Occipital lobe (tissue), 3 donors: ENCODE measurements at places on chromosomes 6 and 20.

- DNase-seq: no peak
Measured at GRCh38 chr6:111803804-111804203, 69.4 kb downstream of the FYN start.

- DNase-seq: no peak
Measured at GRCh38 chr6:136501096-136501495, 49.1 kb downstream of the MAP7 start.

- no peak for DNase-seq
Measured at GRCh38 chr6:148593813-148594170, 153.0 kb upstream of the UST start.

- DNase-seq: no peak
Measured at GRCh38 chr6:168002804-168003203, 5.3 kb downstream of the KIF25 start.

GRCh38 chr6:108518714-108519576 is 41.8 kb upstream of the FOXO3 start:
- no peak for DNase-seq

DNA sequence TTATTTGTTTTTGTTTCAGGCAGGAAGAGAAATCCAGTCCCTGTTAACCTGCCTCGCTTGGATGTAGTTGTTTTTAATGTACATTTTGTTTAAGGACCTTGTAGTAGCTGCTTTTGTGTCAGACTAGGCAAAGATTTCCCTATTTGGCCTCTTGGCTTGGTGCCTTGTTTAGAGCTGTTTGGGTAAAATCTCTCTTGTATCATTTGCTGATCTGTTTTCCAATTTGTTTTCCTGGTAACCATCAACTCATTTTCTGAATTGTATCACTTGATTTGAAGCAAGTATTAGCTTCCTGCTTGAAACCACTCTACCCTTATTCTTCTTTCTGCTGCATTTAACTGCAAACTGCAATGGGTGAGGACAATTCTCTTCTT is 160.7 kb downstream of the ZFAND3 start:
- no peak for DNase-seq

GRCh38 chr20:19515074-19515473 is 243.0 kb upstream of the RIN2 start:
- DNase-seq: no peak

- DNase-seq: no peak
Measured at GRCh38 chr6:166341977-166342348, 382 bp downstream of the SFT2D1 start.

- no peak for DNase-seq
Measured at GRCh38 chr20:62955519-62956386, 3.2 kb downstream of the SLC17A9 start.

GRCh38 chr20:59400708-59401107 is 100.3 kb downstream of the EDN3 start:
- no peak for DNase-seq

- DNase-seq: no peak
Measured at GRCh38 chr20:44651434-44651683, 140 bp downstream of the ADA start.

GRCh38 chr6:32131439-32131948 is 1.4 kb upstream of the FKBPL start:
- DNase-seq: no peak

GRCh38 chr6:113719545-113719944 is 137.6 kb upstream of the MARCKS start:
- DNase-seq: no peak

DNA sequence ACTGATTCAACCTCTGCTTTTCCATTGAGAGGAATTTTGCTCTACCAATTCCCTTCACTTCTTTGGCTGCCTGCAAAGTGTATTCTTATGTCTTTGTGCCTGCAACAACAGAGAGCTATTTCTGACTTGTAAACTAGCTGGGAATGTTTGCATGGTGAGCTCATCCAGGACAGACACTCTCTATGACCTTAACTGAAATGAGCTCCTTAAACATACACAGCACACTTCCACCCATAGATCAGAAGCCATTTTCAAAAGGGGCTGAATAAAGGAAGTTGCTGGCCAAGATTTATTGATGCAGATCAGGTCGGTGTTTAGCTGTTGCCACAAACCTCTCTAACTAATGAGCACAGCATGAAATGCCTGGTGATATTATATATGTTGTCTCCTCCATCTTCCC is 377.7 kb downstream of the BTBD9 start:
- no peak for DNase-seq

GRCh38 chr6:122035173-122035572 is 364.3 kb upstream of the HSF2 start:
- no peak for DNase-seq

GRCh38 chr6:158603261-158604047 is 41.1 kb downstream of the DYNLT1 start:
- no peak for DNase-seq

DNA sequence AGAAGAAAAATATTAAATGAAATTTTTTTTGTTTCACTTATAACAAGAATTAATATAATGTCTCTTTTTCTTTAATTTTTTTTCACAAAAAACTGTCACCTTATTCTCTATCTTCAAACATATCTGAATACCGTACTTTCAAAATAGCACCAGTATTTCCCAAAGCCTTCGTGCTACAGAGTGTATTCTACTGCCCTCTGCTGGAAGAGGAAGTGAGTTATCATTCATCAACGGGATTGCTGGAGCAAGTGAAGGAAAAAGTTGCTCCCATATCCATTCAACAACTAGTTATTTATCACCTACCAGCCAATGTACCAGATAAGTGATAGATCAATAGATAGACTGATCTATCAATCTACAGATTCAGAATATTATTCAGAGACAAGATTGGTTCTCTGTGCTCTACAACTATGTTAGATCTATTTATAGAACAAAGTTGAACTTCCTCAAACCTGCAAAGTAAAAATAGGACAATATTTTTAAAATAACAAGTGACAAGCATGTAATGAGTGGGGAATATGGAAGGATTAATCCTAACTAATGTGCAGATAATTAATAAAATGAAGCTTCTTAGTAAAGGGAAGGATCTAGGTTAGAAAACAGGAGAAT is 26.7 kb upstream of the TFAP2B start:
- no peak for DNase-seq

DNA sequence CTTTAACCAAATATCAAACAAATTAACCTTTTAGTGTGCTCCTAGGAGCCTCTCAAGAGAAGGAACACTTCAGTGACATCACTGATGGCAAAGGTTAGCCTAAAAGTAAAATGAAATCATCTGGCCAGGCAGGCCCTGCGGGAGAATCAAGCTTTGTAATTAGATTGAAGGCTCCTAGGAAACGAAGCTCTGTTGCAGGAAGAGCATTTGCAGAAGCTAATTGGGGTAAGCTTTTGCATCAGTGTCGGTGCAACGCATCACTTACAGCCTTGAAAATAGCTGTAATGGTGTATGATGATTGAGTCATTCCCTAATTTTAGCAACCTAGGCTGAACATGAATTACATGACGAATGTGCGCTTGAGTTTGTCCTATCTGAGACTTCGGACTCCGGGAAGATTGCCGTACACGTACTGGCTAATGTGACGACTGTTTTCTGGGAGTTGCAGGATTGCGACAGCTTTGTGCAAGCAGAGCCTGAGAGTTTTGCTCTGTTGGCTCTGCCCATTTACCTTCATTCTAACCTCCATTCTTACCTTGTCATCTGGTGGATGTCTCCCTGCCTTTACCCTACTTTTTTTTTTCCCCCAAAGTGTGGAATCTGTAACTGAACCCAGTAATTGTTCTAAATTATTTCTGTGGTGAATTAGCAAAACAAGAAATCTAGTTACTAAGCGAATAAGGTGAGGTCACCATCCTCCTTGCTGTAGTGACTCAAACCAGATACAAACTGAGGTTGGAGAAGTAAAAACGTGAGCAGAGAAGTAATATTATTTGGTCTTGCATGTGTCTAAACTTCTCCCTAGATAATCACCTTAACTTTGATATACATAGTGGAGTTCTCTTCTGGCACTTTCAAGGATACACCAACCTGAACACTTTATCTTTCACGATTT is 675.9 kb upstream of the CITED2 start:
- DNase-seq: peak; percentile 26

DNA sequence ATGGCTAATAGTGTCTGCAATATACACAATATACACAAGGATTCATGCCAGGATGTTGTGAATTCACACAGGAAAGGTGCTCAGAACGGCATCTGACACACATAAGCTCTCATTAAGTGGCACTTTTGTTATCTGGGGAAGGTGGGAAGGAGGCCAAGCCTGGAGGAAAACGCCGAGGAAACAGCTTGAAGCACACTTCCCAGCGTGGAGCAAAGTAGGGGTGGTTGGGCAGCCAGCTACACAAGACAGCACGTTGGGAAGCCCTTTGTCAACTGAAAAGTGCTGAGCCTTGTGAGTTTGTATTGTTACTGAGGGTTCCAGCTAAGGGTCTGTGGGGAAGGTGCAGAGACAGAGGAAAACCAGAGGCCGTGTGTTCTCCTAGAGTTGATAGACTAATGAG is 181.0 kb downstream of the ZMYND8 start:
- DNase-seq: no peak

GRCh38 chr6:31870385-31870921 is 7.8 kb upstream of the NEU1 start:
- DNase-seq: no peak

- DNase-seq: peak; percentile 11
Measured at GRCh38 chr20:19885939-19886660, 128.0 kb downstream of the RIN2 start.

GRCh38 chr20:59032713-59033059 is 551 bp upstream of the ATP5F1E start:
- DNase-seq: no peak

- no peak for DNase-seq
Measured at GRCh38 chr6:16414205-16414604, 175.8 kb downstream of the GMPR start.

GRCh38 chr6:126033696-126034095 is 47.4 kb downstream of the TRMT11 start:
- DNase-seq: peak; percentile 2

DNA sequence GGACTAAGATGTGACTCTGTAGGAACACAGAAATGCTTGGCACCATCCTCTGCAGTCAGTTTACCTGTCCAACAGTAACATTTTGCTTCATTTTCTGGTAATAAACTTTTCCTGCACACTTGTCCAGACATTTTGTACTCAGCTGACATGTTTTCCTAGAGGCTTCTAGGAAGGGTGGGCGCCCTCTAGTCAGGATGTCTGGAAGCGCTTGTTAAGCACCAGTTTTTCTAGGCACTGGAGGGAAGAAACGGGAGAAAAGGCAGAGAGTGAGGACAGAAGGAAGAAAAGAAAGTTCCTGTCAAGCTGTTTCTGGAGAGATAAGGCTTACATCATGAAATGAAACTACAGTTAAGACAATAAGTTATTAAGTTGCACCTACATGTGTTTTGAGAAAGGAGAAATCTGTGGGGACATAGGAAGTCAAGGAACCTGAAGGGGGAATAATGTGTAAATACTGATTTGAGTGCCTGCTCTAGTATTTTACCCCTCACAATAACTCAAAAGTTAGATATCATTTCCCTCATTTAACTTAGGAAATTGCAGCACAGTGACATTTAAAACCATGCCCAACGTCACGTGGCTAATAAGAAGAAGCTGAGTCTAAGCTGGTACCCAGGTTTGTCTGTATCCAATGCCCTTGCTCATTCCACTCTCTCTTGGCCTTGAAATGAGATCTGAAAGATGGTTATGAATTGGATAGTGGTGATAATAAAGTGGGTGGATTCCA is 42.7 kb upstream of the TNFRSF21 start:
- DNase-seq: no peak

- no peak for DNase-seq
Measured at GRCh38 chr20:14142964-14143627, 147.8 kb downstream of the MACROD2 start.

DNA sequence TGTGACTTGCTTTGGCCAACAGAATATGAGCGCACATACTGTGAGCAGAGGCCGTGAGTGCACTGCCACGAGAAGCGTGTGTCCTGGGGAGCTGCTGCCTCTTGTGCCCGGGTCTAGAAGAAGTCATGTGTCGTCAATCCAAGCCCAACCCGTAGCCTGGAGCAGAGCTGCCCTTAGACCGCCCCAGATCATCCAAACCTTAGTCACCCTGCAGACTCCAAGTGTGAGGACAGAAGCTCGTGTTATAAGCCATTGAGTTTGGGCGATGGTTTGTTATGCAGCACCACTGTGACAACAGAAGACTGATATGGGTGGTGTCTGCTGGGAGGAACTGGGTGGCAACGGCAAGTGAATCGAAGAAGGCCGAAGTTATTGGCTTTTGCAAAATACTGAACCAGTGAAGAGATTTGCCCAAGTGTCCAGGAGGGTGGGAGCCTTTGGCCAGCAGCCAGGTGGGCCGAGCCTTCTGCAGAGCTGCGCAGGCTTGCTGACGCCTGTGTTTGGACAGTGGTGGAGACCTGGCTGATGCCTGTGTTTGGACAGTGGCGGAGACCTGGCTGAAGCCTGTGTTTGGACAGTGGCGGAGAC is 101.3 kb upstream of the SULF2 start:
- no peak for DNase-seq

GRCh38 chr20:44009679-44009992 is 95.0 kb downstream of the TOX2 start:
- DNase-seq: no peak

- DNase-seq: no peak
Measured at GRCh38 chr6:45086360-45087084, 241.6 kb upstream of the RUNX2 start.

DNA sequence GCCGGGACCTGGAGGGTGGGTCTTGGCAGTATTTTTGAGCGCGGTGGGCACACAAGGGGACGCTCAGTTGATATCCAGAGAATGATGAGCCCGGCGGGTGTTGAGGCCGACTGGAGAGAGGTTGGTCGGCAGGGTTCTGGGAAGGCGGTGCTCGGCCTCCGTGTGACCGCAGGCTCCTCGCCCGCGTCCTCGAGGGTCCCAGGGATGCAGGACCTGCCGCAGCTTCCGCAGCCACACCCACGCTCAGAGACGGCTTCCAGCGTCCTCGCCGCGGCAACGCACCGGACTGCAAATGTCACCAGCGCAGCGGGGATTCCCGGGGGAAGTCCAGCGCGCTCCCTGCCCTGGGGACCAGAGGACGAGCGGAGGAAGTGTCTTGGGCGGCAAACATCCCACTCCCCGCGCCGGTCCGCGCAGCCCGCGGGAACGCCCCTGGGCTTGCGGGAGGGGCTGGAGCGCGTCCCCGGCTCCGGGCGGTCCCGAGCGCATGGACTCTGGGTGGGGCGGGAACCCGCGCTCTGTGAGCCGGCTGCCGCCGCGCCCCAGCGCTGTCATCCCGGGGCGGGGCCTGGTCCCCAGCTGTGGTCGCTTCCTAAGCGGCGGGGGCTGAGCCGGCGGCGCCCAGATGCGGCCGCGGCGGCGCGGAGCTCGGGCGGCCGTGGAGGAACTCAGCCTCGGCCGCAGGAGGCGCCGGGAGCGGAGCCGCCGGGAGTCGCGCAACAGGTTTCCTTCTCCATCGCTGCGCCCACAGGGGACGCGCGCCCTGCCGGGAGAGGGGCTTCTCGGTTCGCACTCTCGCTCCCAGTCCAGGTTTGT is at the start of gene STX11:
Gene STX11, plus strand, starts transcription at position 624 of the 816 bp plus-strand sequence. CDS start 36,111 bp downstream, outside the sequence.
- no peak for DNase-seq

GRCh38 chr6:13336553-13336952 is 8.2 kb upstream of the TBC1D7 start:
- DNase-seq: peak; percentile 69

- no peak for DNase-seq
Measured at GRCh38 chr6:135738636-135739035, 112.9 kb upstream of the PDE7B start.

- no peak for DNase-seq
Measured at GRCh38 chr6:163513570-163514166, 99.2 kb downstream of the QKI start.

GRCh38 chr20:63624486-63624885 is 2.4 kb downstream of the GMEB2 start:
- DNase-seq: no peak
